ENCODE measurements at places on chromosomes 12 and 14.
A peak's percentile ranks its signal among the peaks of the same experiment; 100 is the strongest.

- DNase-seq: no peak
These were observed 7.8 kb downstream of the P2RX4 start for GRCh38 chr12:121217761-121218160.

- DNase-seq: peak; percentile 31
These were observed 1.3 kb downstream of the GPR65 start for GRCh38 chr14:88005978-88006851.

GRCh38 chr14:77574446-77575115 lies 41.9 kb downstream of the SPTLC2 start:
- DNase-seq: no peak

- DNase-seq: peak; percentile 90
These were observed 2.8 kb upstream of the KCNK13 start for GRCh38 chr14:90058876-90059458.

- DNase-seq: peak; percentile 67
These were observed 197.4 kb downstream of the DUSP6 start for GRCh38 chr12:89154743-89155499.

- DNase-seq: no peak
These were observed 12.6 kb downstream of the ACTR6 start for GRCh38 chr12:100213016-100213891.

GRCh38 chr14:72444701-72445100 lies 449.2 kb downstream of the DPF3 start:
- DNase-seq: no peak

DNA sequence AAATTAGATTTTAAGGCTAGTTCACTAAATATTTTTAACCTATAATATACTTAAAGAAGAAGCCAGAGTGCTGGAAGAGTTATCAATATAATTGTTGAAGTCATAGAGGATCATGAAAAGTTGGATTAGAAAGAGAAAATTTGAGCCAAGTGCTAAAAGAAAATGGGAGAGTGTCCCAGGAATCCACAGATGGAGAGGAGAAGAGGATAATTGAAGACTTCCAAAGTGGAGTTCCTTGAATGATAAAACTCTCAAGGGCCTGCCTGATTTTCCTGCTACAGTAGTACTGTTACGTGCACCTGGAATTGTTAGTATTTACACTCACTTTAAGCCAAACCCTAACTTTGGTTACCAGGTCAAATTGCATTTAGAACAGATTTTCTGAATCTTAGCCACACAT lies 113.2 kb downstream of the MSRB3 start:
- DNase-seq: no peak

DNA sequence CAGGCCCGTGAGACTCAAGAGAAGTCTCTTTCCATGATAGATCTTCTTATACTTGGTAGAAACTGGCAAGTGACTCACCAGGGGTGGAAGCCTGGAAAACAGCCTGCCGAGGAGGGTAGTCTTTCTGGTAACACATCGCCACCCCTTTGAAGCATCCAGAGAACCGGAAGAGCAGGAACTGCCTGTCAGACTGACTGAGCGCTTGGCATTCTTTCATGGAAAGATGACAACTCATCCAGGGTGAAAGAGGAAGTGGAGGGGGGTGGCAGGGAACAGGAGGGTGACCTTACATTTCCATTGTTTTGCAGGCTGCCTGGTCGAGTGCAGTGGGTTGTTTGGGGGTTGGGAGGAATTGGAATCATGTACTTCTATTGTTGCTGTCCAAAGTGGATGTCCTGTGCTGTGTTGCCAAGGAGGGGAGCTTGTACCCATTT lies 34.5 kb downstream of the PRKCH start:
- peak; percentile 92 for DNase-seq

DNA sequence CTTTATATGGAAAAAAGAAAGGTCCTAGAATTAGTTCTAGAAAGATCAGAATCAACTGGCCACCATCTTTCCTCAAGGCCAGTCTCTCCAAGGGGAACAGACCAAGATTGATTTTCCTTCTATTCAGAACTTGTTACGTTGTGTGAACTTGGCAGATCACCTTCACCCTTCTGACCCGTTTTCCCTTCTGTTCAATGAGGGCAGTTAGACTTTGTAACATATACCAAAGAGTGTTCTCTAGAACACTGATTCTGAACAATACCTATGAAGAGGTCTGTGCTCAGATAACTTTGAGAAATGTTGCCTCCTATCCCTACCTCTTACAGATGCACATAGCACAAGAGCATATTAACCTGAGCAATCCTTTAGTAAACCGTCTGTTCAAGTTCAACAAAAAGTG lies 10.6 kb upstream of the PCK2 start:
- no peak for DNase-seq

- no peak for DNase-seq
These were observed 59.8 kb downstream of the KITLG start for GRCh38 chr12:88520436-88520820.

DNA sequence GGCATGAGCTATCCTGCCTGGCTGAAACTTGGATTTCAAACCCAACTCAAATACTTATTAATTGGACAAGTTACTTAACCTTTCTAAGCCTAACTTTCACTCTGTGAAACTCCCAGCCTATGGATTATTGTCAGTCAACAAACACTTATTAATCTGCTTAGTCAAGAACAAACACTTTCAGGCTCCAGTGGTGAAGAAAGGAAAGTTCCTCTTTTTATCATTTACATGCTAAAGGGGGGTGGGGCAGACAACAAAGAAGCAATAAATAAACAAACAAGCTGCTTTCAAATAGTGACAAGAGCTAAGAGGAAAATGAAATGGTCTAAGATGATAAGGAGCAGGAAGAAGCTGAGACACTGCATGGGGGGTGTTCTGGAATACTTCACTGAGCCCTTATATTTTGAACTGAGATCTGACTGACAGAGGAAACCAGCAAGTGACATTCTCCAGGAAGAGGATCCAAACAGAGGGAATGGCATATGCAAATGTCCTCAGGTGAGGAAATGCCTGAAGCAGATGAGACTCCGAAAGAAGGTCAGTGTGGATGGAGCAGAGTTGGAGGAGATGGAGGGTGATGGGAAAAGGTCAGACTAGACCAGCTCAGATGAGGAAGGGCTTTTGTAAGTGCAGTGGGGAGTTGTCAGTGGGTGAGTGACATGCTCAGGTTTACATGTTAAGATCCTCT lies 259.6 kb downstream of the ITPR2 start:
- no peak for DNase-seq

GRCh38 chr12:115979351-115979750 lies 298.1 kb downstream of the MED13L start:
- DNase-seq: peak; percentile 51

DNA sequence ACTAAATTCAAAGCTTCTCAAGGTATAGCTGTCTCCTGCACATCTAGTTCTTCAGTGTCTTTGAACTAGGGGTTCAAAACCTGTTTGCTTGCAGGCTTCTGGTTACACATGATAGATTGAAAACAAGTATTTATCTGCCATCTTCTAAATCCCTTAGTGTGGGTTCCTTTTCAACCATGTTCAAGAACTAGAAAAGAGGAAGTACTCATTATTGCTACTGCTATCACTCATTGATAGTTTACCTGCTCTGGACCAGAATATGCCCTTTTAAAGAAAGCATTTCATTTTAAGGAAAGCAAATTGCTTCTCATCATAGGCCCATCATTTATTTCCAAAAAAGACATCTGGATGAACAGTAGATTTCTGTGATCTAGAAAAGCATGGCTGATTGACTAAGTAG lies 37.1 kb upstream of the VSX2 start:
- no peak for DNase-seq

GRCh38 chr12:93784339-93785086 lies 107.3 kb downstream of the CRADD start:
- DNase-seq: peak; percentile 77

DNA sequence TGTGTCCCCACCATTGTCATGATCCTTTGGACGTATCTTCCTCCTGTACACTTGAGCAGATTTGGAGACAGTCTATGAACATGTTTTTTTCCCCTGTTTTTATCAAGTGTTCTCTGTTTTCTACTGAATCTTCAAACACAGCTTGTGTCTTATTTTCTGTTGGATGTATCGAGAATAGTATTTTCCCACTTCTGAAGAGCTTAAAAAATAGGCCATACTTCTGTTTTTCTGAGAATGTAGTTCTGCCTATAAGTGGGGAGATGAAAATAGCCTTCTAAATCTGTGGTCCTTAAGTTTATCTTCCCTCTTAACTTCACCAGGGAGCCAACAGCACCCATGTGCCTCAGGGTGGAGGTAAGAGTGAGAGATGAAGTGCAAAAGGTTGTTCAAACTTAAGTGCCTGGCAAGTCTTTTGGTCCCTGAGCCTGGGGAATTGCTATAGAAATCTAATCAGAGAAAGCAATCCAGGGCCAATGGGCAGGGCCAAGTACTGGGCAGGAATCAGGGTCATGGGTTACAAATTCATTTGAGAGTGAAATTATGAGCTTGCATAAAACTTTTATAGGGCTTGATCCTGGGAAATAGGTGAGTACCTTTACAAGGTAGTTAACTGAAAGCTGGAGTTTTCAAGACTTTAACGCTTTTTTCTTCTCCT lies 58.9 kb downstream of the ARF6 start:
- DNase-seq: no peak

Measured in cardiac fibroblast (primary cell).